ENCODE measurements at places on chromosomes 3 and 15.

DNA sequence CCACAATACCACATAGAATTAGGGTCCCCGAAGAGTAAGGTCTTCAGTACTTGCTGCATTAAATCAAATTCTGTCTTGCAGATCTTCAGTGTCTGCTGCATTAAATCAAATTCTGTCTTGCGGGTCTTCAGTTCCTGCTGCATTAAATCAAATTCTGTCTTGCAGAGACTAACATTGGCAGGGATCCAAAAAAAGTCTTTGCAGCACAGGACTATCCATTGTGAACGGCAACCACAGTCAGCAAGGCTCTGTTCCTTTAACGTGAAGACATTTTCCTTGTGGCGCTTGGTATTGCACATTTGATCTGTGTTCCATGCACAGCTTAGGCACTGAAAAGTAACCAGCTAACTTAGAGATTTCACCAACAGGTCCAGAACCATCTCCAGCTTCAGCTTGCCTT, 46.8 kb upstream of the POMGNT2 start:
- DNase-seq, result no peak

DNA sequence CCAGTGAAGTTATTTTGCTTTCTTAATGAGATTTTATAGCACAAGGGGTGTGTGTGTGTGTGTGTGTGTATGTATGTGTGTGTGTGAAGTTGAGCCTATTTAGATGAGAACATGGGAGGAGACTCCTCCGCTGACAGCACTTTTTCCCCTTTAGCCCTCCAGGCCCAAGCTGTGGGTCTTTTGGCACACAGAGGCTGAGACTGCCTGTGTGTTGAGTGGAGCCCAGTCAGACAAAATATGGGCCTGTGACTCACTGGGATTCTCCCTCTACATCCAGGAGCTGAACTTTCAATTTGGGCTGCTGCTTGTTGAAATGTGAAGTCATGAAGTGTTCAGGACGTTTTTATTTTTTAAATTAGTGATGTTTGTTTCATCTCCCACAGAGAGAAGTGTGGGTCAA, 108.0 kb downstream of the MFSD1 start:
- no peak for DNase-seq

DNA sequence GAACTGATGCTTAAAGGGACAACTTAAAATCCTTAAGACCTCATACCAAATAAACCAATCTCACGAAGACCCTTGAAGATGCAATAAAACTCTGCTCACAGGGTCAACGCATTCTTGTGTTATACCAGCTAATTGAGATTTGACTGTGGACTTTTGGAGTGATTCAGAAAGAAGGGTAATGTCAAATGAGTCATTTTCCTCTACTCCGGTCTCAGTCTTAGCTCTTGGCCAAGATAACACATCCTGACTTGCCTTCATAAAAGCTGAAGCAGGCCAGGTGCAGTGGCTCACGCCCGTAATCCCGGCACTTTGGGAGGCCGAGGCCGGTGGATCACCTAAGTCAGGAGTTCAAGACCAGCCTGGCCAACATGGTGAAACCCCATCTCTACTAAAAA, 3.8 kb downstream of the PKM start:
- peak; percentile 85 for DNase-seq

- no peak for DNase-seq
Measured at GRCh38 chr3:107251819-107252218, 125.4 kb upstream of the CCDC54 start.

- DNase-seq, result no peak
Measured at GRCh38 chr15:24857763-24858162, 97.0 kb upstream of the SNRPN start.

- no peak for DNase-seq
Measured at GRCh38 chr3:57133157-57133556, 32.0 kb downstream of the IL17RD start.

- no peak for DNase-seq
Measured at GRCh38 chr3:114627770-114628169, 333.9 kb downstream of the TIGIT start.

DNA sequence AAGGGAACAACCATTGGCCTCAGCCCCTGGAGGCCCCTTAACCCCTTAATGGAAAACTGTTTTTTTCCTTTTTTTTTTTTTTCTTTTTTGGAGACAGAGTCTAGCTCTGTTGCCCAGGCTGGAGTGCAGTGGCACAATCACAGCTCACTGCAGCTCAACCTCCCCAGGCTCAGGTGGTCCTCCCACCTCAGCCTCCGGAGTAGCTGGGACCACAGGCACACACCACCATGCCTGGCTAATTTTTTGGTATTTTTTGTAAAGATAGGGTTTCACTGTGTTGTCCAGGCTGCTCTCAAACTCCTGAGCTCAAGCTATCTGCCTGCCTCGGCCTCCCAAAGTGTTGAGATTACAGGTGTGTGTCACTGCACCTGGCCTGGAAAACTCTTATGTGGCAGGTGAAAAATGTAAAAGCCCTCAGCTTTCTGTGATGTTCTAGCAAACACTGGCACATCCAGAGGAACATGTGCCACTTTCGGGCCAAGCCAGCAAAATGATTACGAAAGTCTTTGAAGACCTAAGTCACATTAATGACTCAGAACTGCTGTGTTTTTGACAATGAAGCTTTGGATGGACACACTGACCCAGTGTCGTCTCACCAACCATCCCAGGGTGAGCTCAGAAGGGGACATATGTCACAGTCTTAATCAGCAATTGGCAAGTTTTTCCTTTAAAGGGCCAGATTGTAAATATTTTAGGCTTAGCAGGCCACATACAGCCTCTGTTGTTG, 189.3 kb upstream of the TPM1 start:
- DNase-seq, result no peak

GRCh38 chr15:45891766-45892165, 256.9 kb downstream of the SQOR start:
- no peak for DNase-seq

DNA sequence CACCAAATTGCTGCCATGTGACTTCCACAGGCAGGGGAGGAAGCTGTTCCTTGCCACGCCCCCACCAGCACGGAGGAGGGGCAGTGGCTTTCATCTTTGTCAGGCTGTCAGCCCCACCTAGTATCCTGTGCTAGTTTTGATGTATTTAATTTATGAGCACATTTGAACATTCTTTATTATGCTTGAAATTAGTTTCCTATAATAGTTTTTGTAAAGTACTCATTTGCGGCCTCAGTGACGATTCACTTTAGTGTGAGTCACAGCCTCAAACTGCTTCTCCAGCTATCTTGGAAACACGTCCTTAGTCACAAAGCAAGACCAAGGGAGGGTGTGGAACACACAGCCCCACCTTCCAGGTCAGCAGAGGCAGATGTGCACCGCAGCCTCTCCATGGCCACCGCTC, 239.9 kb upstream of the ATP10A start:
- DNase-seq, result no peak

- DNase-seq, result no peak
Measured at GRCh38 chr15:50881121-50882048, 27.1 kb upstream of the AP4E1 start.

- no peak for DNase-seq
Measured at GRCh38 chr15:66778314-66778665, 76.3 kb downstream of the SMAD6 start.

GRCh38 chr15:89679212-89679611, at the start of gene PLIN1:
Gene PLIN1 (minus strand): TSS chr15:89679367. CDS start chr15:89677489, 1,878 bp downstream.
- DNase-seq, result no peak

DNA sequence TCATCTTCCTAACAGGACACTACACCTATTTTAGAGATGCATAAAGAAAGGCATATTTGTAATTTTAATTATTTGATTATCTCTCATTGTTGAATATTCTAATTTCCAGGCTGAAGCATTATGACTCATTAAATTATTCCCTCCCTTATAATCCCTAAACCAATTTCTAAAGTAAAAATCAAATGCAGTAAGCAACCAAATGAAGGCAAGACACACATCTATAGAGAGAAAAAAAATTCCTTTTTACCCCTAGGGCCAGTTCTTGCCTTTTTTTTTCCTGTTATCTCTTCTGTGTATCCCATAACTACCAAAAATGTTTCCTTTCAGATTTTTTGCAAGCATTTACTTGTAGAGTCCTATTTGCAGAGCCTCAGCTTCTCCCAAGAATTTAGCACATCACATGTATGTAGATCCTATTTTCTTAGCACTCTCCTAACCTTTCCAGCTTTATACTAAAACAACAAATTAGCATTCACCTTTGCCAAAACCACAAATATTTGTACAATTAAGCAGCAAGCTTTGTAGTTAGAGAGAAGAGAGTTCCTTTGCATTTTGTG, 177.9 kb downstream of the SATB1 start:
- DNase-seq, result no peak

DNA sequence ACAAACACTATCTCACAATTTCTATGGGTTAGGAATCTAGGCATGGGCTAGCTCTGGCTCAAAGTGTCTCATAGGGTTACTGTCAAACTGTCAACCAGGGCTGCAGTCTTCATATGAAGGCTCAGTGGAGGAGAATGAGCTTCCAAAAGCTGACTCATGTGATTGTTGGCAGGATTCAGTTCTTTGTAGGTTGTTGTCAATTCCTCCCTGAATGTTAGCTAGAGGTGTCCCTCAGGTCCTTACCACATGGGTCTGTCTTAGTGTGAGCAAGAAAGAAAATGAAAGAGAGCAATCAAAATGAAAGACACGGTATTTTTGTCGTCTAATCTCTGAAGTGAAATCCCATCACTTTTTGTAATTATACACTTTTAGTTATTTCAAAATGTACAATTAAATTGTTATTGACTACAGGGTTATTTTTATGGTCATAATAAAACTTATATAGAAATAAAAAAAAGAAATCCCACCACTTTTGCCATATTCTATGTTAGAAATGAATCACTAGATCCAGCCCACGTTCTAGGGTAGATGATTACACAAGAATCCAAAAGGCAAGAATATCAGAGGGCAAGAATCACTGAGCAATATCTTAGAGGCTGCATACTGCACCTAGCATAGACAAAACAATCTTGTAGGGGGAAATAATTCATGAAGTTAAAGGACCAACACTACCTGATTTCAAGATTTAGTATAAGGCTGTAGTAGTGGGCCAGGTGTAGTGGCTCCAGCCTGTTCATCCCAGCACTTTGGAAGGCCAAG, 8.4 kb downstream of the ACSBG1 start:
- DNase-seq, result no peak

DNA sequence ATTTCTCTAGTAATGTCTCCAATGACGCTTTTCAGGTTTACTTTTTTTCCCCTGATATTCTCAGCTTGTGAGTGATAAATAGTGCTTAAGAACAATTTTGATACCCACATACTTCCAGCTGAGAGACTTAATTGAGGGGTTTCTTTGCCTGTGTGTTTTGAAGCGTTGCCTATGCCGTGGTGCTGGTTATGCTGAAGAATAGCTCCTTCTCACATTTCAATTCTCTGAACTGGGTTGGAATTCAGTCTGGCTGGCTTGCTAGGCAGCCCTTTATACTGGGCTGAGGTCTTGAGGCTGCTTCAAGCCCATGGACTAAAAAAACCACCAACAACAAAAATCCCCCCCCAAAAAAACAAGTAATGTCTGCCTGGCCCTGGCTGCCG, 87.4 kb downstream of the CHST2 start:
- DNase-seq, result no peak

- DNase-seq, result no peak
Measured at GRCh38 chr3:134503266-134503665, 17.4 kb downstream of the CEP63 start.

- no peak for DNase-seq
Measured at GRCh38 chr15:57902155-57902554, 163.4 kb downstream of the ALDH1A2 start.

DNA sequence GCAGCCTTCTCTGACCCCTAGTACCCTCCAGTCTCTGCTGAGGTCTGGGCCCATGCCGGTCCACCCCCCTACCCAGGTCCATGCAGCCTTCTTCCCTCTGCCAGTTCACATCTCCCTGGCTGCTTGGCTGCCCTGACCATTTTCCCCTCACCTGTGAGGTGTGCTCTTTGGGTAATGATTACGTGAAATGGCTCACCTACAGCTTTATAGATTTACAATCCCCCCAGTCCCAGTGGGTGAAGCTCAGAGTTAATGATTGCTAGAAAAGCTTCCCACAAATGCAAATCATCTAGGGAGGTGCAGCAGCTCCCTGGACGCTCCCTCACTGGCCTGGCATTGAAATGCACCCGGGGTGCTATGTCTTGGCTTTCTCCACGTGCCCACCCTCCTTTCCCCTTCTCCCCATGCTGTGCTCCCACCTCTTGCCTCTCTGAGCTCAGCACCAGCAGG, 18.7 kb downstream of the PAQR5 start:
- no peak for DNase-seq

DNA sequence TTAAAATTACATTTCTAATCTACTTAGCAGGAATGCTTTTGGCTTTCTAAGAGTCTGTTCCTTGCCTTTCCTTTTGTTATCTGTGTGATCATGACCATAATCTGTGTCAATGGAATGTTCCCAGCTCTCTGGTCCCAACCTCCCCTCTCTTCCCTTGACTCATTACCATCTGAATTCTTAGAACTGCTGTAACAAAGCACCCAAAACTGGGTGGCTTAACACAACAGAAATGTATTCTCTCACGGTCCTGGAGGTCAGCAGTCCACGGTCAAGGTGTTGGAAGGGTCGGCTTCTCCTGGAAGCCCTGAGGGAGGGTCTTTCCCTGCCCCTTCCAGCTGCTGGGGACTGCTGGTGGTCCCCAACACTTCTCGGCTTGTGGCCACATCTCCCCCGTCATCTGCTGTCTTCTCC, 81.1 kb downstream of the LRRK1 start:
- DNase-seq, result no peak

- DNase-seq, result no peak
Measured at GRCh38 chr3:23999012-23999641, 54.0 kb downstream of the NR1D2 start.

- DNase-seq, result no peak
Measured at GRCh38 chr3:47098910-47099309, 65.0 kb downstream of the SETD2 start.

GRCh38 chr3:30751610-30752299, 142.7 kb downstream of the GADL1 start:
- DNase-seq, result peak; percentile 42

- peak; percentile 68 for DNase-seq
Measured at GRCh38 chr3:32176989-32177701, 61.3 kb upstream of the CMTM8 start.

- DNase-seq, result no peak
Measured at GRCh38 chr3:64352639-64352992, 127.3 kb upstream of the PRICKLE2 start.

- no peak for DNase-seq
Measured at GRCh38 chr3:190359813-190360212, 28.1 kb upstream of the CLDN16 start.

GRCh38 chr3:132293251-132293650, 24.0 kb upstream of the ACP3 start:
- DNase-seq, result no peak

GRCh38 chr3:169940470-169941181, 26.0 kb upstream of the SEC62 start:
- no peak for DNase-seq

- peak; percentile 14 for DNase-seq
Measured at GRCh38 chr3:190862209-190863118, at the start of gene GMNC. Gene GMNC (minus strand): TSS chr3:190862694. CDS start chr3:190862615, 79 bp downstream.

GRCh38 chr15:49686599-49686998, 65.8 kb downstream of the DTWD1 start:
- no peak for DNase-seq

DNA sequence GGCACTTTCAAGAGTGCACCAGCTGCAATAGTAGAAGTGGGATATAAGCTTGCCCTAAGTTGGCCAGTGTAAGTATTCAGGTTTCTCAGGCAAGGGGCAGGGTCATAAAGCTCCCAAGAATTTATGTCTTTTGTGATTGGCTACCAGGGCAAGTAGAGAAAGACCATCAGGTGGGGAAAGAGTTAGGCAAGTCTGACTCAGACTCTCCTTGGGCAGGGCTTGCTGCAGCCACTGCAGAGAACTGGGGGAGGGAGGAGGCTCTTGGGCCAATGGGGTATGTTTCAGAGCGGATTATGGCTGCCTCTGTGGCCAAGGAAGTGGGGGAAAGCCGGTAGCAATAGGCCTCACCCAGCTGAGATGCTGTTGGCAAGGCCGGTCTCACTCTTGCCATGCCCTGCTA, 44.6 kb upstream of the SLC25A36 start:
- DNase-seq, result no peak

Data from glomerular endothelial cell (primary cell).